ENCODE measurements at places on chromosomes 5 and 9.

GRCh38 chr5:168578006-168578405, 1.2 kb downstream of the PANK3 start:
- DNase-seq, result no peak

GRCh38 chr5:94388773-94389514, 229.5 kb downstream of the KIAA0825 start:
- no peak for DNase-seq

DNA sequence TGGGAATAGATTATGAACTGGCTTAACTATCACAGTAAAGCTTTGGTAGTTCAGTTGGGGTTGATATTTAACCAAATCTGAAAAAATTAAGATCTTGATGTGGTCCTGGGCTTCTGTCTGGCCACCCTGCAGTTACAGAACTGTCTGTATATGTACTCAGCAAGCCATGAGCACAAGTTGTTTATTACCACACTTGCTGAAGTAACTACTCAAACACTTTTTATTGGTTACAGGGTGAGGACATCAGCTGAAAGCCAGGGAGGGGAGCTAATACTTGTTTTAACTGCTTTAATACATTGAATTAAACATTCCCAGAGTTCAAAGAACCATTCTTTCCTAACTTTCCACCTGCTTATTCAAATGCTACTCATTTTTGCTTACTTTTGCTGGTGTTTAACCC, 29.4 kb upstream of the KCNN2 start:
- no peak for DNase-seq

DNA sequence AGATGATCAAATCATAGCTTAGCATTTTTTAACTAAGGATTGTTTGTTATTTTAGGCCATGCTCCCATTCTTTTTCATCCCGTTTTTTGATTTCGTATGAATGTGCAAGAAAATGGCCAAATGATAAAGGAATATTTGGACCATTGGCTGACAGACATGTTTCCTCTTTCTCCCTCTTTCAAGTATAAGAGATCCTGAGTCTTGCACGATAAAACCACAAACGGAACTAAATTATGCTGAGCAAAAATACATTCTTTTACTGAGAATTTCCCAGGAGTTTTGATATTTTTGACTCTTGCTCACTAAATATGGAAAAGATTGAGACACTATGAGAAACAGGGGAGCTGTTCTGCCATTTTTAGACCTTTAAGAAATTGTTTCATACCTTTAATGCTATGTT, 90.4 kb upstream of the KLF9 start:
- no peak for DNase-seq

DNA sequence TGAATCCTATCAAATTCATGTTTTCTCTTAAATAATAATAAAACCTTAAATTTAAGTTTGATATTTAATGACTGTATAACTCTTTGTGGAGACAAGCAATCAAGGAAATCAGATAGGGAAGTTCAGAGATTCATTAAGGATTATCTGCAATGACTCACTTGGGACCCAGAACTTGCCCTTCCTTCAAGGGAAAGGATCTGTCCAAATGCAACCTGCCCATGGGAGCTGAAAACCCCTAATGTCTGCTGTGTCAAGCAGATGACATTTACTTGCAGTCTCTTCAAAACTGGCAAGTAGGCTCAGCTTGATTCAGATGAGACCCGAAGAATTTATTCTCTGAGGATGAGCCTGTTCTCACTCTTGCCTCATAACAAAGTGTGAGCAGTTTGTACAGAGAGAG, 1577.6 kb downstream of the EFNA5 start:
- no peak for DNase-seq

Measured in central memory CD4-positive, alpha-beta T cell (primary cell).